ENCODE measurements at places on chromosomes 12 and 14.

GRCh38 chr14:53929871-53930715 lies 26.5 kb downstream of the BMP4 start:
- peak; percentile 4 for DNase-seq

- DNase-seq: no peak
These were observed 52.5 kb downstream of the TESPA1 start for GRCh38 chr12:54932038-54932437.

DNA sequence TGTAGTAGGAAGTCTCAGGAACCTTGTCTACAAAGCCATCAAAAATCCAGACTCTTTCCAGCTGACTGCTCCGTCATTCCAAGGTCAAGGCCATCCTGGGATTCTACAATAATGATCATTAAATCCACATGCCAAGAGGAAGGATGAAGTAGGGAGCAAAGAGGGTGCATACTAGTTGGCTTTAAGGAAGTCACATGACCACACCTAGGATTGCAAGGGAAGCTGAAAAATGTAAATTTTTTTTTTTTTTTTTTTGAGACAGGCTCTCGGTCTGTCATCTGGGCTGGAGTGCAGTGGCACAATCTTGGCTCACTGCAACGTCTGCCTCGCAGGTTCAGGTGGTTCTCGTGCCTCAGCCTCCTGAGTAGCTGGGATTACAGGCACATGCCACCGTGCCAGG lies 7.3 kb upstream of the MRPL42 start:
- DNase-seq: no peak

GRCh38 chr14:36617824-36618223 lies 35.4 kb upstream of the NKX2-8 start:
- peak; percentile 12 for DNase-seq

GRCh38 chr14:23719225-23719985 lies 83.2 kb downstream of the DHRS2 start:
- no peak for DNase-seq

DNA sequence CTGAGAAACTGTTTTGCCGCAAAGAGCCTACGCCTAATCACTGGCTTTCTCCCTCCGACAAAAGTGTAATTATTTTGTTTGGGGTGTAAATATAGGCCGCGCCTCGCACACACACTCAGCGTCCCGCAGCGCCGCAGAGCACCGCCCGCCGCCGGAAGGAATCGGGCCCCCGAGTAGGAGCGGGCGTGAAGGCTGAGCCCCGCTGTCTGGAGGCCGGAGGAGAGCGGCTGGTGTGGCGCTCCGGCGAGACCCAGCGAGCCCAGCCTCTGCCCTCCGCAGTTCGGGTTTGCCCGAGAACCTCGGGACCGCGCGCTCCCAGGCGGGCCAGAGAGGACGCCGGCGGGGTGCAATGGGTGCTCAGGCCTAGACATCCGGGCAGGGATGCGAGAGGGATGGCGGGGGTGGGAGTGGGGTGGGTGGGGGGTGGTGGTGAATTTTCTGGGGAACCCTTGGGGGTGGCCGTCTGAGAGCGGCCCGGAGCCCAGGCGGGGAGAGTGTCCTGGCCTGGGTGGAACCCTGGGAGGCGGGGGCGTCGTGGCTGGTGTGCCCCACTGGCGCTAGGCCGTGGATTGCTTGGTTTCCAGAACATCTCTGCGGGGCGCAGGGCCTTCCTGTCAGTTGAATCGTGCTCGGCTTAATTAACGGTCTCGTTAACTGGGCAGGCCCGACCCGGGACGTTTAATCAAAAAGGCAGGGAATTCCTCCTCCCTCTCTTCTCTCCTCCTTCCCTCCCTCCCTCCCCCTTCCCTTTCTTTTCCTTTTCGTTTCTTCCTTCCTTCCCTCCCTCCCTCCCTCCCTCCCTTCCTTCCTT lies 4.7 kb upstream of the LHX5 start:
- DNase-seq: no peak

Data from NCI-H2171 treated with DMSO at 0.1 percent for 48 hours (cell line).